ENCODE measurements at places on chromosomes 2 and 18.

GRCh38 chr2:225668606-225669266 is 269.2 kb downstream of the NYAP2 start:
- no peaks in the 10 kb centered on the region for H3K36me3 ChIP-seq
- DNase-seq: peak; percentile 56
- H3K4me1 ChIP-seq: no peaks in the 10 kb centered on the region
- no peaks in the 10 kb centered on the region for H3K27me3 ChIP-seq

DNA sequence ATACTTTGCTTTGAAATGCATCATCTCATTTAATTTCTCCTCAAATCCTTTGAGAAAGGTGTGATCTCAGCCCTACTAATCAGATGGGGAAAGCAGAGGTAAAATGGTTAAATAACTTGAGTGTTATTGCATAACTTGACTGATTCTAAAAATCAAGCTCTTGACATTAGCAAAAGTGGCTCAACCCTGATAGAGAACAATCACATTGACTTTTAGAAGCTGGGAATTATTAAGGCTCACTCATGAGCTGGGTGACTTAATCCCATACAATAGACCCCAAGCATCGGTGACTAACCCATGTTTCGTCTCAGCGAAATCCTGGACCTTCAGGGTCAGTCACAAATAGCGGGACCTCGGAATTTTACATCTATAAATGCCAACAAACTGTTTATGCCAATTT is 378.9 kb downstream of the NBAS start:
- H3K36me3 ChIP-seq: no peaks in the 10 kb centered on the region
- no peak overlapping the region for H3K4me3 ChIP-seq
- no peaks in the 10 kb centered on the region for H3K4me1 ChIP-seq
- no peak overlapping the region for H3K27ac ChIP-seq
- no peak for DNase-seq

DNA sequence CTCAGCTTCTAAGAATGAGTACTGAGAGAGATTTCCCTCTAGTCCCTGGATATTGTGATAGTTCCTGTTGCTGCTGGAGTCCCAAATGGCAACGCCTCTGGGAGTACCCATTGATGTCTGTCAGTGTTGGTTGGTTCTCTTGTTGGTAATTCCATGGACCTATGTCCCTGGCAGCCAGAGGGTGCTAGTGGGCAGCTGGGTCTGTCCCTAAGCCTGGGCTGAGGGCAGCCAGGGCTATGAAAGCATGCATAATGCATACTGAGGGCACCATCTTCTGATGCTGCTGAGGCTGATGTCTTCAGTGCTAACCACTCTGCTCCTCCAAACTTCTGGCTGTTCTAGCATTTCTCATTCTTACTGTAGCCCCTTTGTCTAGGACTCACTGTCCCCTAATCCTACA is 35.9 kb downstream of the NABP1 start:
- no peak for DNase-seq
- H3K4me3 ChIP-seq: no peak overlapping the region
- no peaks in the 10 kb centered on the region for H3K4me1 ChIP-seq
- no peak overlapping the region for H3K27ac ChIP-seq
- no peaks in the 10 kb centered on the region for H3K36me3 ChIP-seq

GRCh38 chr2:232316461-232317330 is 61.9 kb upstream of the ALPP start:
- peaks cover 43% of the 10 kb centered on the region for H3K4me1 ChIP-seq
- H3K27me3 ChIP-seq: no peaks in the 10 kb centered on the region
- peak overlapping the region; percentile 72 for H3K27ac ChIP-seq
- H3K4me3 ChIP-seq: no peak overlapping the region
- no peaks in the 10 kb centered on the region for H3K36me3 ChIP-seq
- DNase-seq: no peak

DNA sequence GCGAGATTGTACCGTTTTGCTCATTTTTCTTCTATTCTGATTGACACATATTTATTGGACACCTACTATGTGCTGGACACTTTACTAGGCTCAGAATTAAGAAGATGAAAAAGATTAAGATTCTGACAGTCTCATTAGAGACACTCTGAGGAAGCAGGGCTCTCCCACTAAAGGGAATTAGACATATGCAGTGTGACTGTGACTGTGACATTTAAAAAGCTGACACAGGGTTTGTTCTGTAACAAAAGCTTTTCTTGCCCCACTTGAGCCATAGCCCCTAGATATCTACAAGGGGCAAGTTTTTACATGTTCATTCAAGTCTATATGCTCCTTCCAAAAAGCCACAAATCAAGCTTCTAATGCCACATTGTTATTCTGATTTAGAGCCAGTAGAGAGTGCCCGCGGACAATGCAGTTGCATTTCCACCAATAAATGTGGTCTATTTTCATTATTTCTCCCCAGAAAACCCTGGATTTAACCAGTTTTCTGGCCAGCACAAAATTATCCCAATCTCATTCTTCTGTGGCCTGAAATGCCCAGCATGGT is 9.8 kb downstream of the ARHGAP25 start:
- no peak overlapping the region for H3K4me3 ChIP-seq
- DNase-seq: no peak
- H3K36me3 ChIP-seq: no peaks in the 10 kb centered on the region
- no peaks in the 10 kb centered on the region for H3K4me1 ChIP-seq

GRCh38 chr18:1784113-1784512 is 787.2 kb downstream of the METTL4 start:
- H3K27ac ChIP-seq: no peak overlapping the region
- H3K4me3 ChIP-seq: no peak overlapping the region
- no peaks in the 10 kb centered on the region for H3K4me1 ChIP-seq
- no peaks in the 10 kb centered on the region for H3K27me3 ChIP-seq
- no peaks in the 10 kb centered on the region for H3K36me3 ChIP-seq
- no peak for DNase-seq

DNA sequence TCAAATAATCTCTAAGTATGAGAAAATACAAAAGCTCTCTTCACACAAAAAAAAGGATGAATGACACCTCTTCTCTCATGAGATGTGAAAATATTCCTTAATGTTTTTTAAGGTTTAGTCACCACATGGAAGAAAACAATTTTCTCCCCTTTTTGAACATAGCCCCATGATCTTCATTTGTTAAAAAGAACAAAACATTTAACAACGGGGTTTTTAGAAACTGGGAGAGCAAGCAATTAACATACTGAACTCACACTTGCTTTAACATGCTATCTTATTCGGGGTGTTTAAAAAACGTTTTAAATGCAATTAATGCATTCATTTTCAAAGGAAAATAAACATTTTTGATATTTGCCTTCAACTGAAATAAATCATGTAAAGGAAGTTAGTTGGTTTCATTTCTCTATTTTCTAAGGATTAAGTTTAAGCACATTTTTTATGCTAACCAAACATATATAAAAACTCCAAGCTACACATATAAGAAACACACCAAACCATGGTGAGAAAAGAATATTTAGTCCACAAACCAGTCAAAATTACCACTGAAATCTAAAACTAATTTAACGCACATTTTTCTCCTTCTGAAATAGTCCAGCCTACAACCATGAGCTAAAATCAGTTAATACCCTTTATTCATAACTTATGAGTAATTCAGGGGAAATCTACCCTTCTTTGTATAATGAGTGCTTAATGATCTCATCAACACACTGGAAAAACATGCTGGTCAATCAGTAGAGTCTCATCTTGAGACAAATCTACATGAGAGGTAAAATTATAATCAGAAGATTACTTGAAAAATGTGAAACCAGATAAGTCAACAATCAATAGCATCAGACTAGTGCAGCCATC is 8.2 kb downstream of the FBXO11 start:
- H3K4me3 ChIP-seq: no peak overlapping the region
- no peak for DNase-seq
- no peak overlapping the region for H3K27ac ChIP-seq
- no peaks in the 10 kb centered on the region for H3K36me3 ChIP-seq
- H3K4me1 ChIP-seq: peaks cover 47% of the 10 kb centered on the region

DNA sequence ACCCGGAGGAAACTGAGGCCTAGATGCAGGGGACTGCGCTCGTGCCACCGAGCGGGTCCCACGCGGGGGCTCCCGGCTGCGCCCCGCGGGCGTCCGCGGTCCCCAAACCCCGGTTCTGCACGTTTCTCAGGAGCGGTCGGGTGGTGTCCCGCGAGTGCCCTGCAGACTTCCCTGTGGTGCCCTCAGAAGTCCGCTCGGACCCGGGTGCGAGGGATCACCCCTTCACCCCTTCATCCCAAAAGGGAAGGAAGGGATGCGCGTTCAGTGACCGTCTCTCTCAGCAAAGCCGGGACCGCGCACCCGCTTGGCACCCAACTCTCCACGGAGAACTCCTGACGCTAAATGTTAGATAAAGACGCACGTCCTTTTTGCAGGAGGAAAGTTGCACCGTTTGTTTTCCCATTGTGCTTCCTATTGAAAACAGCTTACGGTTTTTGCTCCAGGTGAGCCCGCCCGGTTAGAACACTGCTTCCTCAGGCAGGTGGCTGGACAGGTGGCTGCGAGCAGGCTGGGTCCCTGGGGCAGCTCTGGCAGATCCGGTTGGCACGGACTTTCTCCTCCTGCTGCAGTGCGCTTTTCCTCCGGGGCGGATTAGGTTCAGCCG is 779 bp downstream of the DGKD start:
- no peak overlapping the region for H3K27ac ChIP-seq
- H3K4me3 ChIP-seq: peak overlapping the region; percentile 68
- H3K36me3 ChIP-seq: no peaks in the 10 kb centered on the region
- no peaks in the 10 kb centered on the region for H3K4me1 ChIP-seq
- DNase-seq: no peak
- no peaks in the 10 kb centered on the region for H3K27me3 ChIP-seq

DNA sequence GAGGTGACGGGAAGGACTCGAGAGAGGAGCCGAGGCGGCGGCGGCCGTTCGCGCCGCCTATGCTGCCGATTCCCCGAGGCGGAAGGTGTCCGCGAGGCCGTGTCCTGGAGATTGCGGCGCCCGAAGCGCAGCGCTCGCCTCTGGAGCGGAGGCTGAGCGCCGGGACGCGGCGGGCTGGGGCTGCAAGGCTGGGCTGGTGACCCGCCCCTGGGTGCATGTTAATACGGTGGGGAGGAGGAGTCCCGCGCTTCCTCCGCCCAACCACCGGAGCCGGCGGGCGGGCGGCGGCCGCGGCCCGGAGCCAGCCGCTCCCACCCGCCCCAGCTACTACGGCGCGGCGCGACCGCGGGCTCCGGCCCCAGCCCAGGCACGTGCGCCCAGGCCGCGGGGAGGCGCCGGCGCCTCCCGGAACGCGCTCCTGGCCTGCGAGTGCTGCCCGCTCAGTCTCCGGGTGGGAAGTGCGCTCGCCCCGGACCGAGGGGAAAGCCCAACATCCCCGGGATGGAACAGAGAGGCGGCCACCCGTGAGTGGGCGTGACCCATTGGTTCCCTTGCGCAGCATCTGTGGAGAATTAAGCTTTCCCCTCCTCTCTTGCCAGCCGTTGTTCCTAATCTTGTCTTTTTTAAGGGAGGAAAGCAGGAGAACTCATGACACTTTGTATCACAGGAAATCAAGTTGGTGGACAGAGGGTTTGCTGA is at the start of gene DLGAP1:
Gene DLGAP1 (minus strand): TSS at position 195 of the 699 bp plus-strand sequence.
- DNase-seq: no peak
- no peak within 1 kb of the TSS for H3K4me3 ChIP-seq
- H3K27ac ChIP-seq: no peak within 1 kb of the TSS

DNA sequence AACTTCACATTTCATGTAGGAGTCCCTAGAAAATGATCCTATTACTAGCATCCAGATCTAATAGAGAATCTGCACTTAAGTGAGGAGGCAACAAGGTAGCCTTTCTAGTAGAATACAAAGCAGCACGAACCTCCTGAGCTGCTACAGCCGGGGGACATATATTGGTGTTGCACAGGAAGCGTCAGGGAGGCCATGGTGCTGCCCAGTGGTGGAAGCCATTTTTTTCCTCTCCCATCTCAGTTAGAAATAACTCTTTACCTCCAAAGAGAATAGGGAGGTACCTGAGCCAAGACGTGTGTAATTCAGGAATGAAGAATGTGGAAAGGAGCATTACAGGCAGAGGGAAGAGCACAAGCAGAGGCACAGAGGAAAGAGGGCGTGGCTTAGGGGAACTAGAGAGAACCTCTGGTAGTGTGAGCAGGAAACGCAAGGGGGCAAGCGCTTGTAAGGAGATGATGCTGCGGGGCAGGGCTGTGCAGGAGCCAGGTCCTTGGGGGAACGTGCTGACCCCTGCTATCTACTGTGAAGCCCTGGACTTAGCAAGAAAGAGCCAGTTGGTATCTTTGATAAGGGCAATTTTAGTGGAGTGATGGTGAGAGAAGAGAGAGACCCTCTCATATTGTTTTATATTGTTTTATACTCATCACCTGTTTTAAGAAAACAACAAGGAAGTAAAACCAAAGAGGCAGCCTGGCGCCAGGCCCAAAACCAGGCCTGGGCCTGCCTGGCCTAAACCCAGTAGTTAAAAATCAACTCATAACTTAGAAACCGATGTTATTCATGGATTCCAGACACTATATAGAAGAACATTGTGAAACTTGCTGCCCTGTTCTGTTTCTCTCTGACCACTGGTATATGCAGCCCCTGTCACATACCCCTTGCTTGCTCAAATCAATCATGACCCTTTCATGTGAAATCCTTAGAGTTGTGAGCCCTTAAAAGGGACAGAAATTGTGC is 50.0 kb upstream of the TTC39C start:
- H3K4me1 ChIP-seq: no peaks in the 10 kb centered on the region
- H3K4me3 ChIP-seq: no peak overlapping the region
- H3K27me3 ChIP-seq: no peaks in the 10 kb centered on the region
- H3K36me3 ChIP-seq: no peaks in the 10 kb centered on the region
- no peak overlapping the region for H3K27ac ChIP-seq

DNA sequence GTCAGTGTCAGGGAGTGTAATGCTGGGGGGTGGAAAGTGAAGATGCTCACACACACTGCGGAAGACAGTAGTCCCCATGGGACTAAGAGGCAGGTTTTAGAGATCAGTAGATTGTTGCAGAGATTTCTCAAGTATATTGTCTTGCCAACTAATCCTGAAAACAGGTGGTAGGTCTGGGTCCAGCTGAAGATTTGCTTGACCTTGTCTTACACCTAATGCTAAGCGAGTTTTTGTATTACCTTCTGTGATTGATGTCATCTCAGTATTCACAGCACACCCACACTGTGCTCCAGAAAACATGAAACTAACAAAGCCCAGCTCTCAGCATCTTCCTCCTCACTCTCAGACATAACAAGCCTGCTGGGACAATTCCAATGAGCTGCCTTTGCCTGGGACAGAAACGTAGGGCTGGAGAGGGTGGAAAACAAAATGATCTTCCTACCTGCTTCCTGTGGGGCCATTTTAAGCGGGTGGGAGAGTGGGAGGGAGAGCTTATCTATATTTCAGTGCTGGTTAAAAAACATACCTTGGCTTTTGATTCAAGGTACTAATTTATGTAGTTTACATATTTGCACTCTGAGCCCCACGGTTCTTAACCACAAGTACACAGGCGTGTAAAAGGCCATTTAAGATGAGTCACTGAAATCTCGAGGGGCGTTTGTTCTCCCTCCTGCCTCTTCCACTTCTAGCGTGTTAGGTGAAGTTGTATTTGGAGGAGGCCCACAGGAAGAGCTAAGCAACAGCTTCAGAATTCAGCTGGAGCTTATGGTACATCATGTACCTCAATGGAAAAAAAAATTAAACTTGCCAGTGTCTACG is 23.1 kb upstream of the RBMS1 start:
- DNase-seq: no peak
- peaks cover 11% of the 10 kb centered on the region for H3K4me1 ChIP-seq
- H3K27ac ChIP-seq: no peak overlapping the region
- no peak overlapping the region for H3K4me3 ChIP-seq
